ENCODE measurements at places on chromosomes 16 and 17.
A peak's percentile ranks its signal among the peaks of the same experiment; 100 is the strongest.

GRCh38 chr16:81478876-81479511, 34.4 kb downstream of the CMIP start:
- DNase-seq: no peak

DNA sequence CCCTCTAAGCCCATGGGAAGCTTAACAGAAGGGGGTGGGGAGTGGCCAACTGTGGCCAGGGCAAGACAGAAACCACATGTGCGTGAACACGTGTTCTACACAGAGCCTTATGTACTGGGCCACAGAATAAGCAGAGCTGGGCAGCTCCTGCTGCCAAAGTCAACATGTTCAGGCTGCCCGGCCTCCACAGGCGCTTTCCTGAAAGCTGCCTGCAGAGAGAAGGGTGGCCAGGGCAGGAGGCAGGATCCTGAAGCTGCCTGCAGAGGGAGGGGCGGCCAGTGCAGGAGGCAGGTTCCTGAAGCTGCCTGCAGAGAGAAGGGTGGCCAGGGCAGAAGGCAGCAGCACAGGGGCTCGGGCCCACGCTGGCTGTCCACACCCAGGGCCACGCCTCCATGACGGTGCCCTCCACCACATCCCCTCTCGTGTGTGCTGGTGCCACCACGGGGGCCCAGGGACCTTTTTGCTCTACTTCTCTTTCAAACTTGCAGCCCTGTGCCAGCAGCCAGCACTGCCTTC, 79.5 kb downstream of the ANKRD11 start:
- DNase-seq: no peak

DNA sequence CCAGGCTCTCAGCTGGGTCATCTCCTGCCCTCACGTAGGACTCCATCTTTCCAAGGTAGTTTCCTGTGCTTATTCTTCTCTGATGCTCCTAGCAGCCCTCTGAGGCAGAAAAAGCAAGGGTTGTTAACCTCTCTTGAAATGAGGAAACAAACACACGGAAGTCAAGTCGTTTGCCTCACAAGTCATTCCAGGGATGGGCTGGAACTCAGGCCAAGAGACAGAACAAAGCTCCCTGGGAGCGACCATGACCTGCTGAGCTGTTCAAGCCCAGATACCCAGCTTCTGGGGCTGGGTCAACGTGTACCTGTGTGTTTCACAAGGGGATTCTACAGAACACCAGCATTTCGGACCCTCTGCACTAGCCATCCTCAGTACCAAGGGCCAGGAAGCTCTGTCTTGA, 28.1 kb downstream of the SRL start:
- no peak for DNase-seq

DNA sequence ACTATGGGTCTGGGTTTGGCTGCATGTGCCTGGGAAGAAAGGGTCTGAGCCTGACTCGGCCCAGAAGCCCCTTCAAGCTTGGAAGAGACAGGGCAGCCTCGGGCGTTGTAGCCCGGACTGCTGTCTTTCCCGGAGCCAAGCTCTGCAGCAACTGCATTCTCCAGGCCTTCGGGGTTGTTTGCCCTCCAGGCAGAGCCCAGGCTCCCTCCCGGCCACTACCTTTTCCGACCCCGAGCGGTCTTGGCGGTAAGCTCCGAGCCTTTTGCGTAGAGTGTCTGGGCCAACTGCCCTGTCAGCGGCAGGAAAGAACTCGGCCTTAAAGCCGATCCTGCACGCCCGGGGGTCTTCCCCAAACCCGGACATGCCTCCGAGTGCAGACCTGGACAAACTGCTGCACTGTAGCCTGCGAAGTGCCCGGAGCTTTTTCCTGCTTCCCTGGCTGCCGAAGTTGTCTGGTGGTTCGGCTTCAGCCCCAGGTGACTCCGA, 1.3 kb downstream of the LHX1 start:
- no peak for DNase-seq

DNA sequence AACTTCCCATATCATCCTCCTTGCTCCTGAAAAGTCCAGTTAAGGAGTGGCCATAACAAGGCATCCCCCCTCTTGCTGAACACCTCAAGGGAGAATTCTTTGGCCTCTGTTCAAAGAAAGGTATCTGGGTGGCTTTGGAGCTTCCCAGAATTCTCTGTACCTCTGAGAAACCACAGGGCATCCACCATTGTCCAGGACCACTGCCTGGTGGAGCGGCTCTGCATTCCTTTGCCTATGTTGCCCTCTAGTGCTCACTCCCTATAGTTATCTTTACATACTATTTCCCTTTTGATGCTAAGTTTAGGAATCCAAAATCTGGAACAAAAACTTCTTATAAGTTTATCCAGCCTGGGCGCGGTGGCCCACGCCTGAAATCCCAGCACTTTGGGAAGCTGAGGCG, 30.3 kb downstream of the CHD9NB start:
- DNase-seq: peak; percentile 70

- no peak for DNase-seq
Observed at GRCh38 chr17:27928587-27928986, 35.4 kb upstream of the LYRM9 start.

DNA sequence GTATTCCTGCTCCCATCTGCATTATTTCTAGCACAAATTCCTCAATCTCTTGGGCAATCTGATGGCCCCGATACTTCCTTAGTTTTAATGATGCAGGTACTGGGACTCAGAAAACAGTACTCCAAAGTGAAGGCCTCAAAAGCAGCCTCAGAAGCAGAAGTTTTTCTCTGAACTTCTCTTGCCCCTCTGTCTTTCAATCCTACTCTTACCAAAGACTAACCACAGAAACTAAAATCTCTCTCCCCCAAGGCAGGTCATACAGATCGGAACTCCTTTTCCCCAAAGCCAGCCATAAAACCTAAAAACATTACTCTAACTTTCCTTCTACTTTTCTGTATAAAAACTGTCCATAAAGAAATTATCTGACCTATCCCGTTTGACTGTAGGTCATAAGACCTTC, 103.5 kb downstream of the HS3ST3A1 start:
- no peak for DNase-seq

GRCh38 chr16:17386229-17386628, 84.5 kb downstream of the XYLT1 start:
- DNase-seq: no peak

- DNase-seq: peak; percentile 86
Observed at GRCh38 chr17:62653002-62653825, 25.7 kb downstream of the MRC2 start.

DNA sequence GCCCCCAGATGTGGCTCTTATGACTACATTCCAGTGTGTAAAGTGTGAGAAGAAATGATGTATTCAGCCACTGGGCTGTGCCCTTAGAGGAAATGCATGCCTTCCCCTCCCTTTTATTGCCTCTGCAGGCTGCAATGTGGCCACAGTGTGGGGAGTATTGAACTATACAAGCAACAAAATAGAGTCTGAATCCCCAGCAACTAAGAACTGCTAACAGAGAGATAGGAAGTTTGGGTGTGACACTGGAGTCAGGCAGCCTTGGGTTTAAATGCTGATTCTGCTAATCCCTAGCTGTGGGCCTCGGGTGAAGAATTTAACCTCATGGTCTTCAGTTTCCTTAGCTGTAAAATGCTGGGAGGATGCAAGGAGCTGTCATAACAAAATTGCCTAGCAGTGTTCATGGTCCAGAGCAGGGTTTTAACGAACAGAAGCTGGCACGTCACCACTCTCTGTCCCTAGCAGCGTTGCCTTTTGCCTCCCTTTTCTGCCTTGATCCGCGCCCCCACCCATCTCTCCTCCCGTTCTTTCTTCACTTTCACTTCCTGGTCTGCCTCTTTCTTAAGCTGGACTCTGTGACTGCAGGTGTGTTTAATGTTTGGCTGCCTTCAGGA, 50.3 kb downstream of the KPNA2 start:
- DNase-seq: no peak

- peak; percentile 33 for DNase-seq
Observed at GRCh38 chr17:79338604-79339003, 264.0 kb downstream of the ENGASE start.
